ENCODE measurements at places on chromosomes 7 and 10.

- no peak for DNase-seq
Measured at GRCh38 chr7:106535234-106535932, 125.6 kb downstream of the CCDC71L start.

- no peak for DNase-seq
Measured at GRCh38 chr10:95841661-95842498, 65.9 kb upstream of the CC2D2B start.

- peak; percentile 75 for DNase-seq
Measured at GRCh38 chr7:15015545-15016314, 113.2 kb upstream of the DGKB start.

- no peak for DNase-seq
Measured at GRCh38 chr10:71005337-71006305, 117.3 kb upstream of the PCBD1 start.

DNA sequence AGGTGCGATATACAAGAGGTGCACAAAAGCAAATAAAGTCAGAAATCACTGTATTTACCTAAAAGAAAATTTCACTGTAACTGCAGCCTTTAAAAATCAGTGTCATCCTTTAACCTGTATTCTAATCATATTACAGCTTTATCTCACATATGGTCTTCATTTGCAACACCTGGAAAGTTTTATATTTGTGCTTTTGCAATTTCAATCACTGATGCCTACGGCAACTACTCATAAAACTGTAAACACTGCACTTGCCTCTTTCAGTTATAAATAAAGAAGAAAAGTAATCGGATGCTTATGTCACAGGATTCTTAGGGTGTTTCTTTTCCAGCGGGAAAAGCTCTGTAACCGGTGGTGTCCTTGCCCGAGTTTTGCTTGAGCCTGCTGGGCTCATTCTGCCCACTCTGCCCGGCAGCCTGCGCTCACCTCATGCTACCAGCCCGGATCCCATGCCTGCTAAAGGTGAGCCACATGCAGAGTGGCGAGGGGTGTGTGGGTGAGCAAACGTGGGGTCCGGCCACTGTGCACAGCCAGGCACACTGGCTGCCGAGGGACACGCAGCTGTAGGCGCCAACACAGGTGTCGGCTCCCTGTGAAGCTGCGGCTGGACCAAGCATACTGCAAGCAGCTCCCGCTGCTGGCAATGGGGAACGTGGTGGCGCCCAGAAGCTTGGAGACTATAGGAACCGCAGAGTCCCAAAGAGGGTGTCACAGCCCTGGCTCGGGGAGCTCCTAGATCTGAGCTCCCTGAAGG is 56.3 kb upstream of the ABCB5 start:
- DNase-seq, result no peak

GRCh38 chr7:44383566-44383965 is 58.2 kb upstream of the CAMK2B start:
- DNase-seq, result no peak

DNA sequence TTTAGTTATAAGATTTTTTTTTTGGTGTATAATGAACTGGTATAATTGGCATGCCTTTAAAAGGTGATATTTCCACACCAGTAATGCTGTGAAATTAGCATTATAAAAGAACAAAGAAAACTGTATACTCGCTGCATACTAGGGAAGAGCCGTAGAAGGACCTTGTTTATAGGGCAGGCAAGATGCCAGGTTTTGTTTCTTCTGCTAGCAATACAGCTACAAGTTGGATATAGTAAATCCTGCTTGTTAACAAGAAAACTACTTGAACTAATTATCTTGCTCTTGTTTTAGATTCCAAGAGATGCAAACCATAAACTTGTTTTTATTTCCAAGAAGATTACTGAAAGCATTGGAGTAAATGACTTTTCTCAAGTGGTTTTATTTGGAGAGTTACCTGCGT is 1.9 kb downstream of the DNAH11 start:
- DNase-seq, result no peak

DNA sequence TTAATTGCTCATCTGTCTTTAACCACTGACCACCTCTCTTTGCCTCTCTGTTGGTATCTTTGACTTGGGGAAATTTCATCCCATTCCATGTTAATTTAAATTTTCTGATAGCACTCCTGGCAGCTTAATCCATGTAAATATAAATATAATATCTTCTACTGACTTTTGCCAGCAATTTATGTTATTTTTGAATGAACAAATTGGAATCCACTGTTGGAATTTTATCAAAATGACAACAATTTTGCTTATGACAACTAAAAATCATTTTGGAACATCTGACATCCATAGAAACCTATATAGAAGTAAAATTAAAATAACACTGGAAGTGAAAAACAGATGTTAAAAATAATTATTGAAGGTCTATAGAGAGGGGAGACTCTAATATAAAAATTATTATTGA is 176.5 kb upstream of the AKR1E2 start:
- no peak for DNase-seq

- no peak for DNase-seq
Measured at GRCh38 chr7:40645197-40645596, 510.4 kb downstream of the SUGCT start.

DNA sequence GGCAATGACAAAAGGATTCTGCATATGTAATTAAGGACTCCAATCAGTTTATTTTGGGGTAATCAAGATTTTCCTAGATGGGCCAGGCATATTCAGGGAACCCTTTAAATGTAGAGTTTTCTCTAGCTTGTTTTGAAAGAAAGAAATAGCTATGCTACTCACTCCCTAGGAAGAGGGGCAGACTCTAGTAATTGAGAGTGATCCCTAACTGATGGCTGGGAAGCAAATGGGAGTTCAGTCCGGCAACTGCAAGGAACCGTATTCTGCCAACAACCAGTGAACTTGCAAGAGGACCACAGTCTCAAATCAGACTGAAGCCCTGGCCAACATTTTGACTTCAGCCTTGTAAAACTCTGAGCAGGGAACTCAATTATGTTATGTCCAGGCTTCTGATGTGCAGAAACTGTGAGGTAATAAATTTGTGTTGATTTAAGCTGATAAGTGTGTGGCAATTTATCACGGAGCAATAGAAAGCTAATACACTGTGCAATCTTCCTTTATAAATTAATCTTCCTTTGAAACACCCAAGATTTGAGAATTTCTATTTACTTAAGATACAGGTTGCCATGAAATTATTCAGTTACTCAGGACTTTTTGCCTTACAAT is 14.0 kb downstream of the AOAH start:
- peak; percentile 12 for DNase-seq

DNA sequence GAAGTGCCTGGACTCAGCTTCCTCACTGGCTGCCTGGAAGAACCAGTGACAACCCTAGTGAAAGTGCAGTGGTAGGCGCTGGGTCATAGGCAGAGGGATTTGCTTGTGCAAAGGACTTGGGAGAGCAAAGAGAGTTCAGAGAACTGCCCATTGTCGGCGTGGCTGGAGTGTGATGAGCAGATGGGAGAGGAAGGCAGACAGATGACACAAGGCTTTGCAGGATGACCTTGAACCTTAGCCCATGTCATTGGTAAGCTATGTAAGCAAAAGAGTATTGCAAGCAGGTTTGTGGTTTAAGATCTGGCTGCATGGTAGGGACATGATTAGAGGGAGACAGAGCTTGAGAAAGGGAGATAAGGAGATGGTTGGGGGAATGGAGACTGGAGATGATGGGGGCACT is 35.3 kb upstream of the NOBOX start:
- no peak for DNase-seq

DNA sequence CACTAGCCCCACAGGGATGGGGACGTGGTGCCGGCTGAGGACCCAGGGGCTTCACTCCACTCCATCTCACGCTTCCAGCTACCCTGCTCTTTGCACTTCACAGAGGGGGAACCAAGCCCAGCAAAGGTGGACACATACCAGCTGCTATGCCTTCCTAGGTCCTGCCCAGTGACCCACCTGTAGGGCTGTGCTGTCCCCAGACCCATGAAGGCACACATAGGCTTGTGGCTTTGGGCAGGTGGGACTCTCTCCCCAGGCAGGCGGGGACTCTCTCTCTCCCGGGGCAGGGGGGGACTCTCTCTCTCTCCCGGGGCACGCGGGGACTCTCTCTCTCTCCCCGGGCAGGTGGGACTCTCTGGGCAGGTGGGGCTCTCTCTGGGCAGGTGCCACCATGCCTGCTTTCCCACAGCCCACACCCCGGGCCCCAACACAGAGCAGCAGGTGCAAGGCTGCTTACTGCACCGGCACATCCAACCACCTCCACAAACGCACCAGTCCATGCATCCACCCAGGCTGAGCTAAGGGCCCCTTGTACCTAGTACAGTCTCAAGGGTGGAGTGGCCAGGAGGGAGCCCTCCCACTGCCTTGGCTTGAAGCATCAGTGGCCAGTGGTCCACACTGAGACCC is 13.8 kb upstream of the GPR146 start:
- DNase-seq, result no peak

DNA sequence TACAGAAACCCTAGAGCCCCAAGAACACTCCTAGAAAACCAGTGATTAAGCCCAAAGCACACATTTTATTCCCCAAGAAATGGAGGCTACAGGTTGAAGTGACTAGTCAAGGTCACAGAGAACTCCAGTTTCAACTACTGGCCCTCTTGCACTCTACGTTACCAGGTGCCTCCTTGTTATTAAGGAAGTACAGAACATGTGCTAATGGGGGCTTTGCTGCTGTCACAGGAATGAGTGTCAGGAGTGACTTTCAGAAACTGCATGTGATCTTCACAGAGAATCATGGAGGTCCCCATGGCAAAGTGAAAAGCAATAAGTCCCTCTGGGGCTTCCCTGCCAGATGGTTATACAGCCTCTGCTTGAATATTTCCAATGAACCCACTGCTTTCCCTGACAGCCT is 19.3 kb downstream of the JAZF1 start:
- DNase-seq, result no peak

DNA sequence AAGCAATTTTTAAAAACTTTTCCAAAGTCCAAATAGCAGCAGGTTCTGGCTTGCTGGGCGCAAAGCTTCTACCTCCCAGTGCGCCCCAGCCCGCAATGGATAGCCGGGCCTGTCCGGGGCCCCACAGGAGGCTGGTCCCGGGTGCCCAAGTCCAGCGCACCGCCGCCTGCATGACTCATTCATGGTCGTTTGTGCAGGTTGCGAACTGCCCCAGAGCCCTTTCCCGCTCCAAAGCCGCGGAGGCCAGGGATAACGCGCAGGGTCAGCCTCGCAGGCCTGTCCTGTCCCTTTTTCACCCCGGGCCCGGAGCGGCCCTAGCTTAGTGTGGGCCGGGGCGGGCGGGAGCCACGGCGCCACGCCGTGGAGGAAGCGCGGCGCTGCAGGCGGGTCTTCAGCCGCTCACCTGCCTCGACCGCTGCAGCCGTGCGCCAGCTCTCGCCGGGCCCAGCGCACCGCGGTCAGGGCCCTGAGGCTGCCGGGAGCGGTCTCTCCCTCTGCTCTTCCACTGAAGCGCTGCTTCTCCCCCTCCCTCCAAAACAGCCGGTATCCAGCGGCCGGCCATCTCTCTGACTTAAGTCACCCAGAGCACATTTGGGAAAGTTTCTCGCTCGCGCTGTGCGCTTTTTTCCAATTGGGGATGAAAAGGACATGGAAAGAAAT is 1.7 kb upstream of the EGR2 start:
- no peak for DNase-seq

DNA sequence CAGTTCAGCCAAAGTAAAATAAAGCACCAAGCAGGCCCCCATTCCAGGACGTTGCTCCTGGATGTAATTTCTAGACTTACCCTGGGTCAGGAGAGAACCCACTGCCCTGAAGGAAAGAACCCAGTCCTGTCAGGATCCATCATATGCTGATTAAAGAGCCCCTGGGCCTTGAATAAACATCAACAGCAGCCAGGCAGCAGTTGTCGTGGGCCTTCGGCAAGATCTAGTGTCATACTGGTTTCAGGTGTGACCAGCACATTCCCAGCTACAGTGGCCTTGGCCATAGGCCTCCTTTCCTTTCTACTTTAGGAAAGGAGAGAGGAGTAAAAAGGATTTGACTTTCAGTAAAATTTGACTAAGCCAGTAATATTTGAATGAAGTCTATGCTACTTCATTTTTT is 289.1 kb upstream of the CACNA2D1 start:
- no peak for DNase-seq

DNA sequence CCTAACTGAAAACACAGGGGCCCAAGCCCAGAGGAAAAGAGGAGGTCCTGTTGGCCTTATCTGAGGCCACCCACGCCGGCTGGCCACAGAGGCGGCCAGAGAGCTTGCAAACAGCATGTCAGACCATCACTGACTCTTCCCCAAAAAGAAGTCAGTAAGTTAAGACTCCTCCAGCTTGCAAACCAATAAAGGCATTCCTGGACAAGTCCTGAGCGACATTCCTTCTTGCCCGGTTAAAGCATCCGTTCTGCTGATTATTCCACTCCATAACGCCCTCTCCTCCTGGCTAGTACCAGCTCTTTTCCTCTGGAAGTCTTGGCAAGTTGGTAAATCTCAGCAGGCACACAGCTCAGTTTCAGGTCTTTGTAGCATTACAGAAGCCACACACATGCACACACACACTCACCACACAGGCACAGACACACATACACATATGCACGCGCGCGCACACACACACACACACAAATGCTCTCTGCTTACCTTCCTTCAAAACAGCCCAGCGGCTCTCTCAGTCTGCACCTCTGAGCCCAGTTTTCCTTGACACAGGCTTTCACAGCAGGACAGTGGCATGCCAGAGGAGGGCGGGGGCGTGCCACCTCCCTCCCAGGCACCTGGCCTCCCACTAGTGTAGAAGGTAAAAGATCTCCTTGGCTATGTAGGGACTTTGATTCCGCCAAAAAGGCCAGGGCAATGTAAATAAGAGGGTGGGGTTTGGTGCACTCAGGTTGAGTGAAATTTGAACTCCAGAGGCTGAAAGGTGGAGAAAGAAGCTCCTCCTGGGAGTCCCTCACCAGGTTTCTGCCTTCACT is 201.4 kb downstream of the TNS3 start:
- peak; percentile 35 for DNase-seq

DNA sequence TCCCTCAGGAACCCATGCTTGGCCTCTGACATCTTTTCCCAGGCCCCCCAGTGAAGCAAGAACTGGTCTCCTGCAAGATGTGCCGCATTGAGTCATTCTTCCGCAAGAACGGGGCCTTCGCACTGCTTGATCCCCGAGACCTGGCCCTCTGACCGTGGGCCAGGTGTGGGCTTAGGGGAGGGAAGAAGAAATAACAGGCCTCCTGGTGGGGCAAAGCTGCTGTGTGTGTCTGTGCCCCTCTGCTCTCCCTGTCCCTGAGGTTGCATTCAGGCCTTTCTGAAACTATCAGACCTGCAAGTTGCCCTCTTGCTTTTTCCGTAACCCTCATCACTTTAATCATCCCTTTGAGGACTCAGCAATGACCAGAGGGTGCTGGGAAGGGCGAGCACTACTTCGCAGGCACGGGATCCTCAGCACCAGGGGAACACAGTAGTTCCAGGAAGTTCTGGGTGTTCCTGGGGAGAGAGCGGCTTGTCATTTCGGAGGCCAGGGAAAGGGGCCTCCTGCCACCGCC is 6.0 kb downstream of the ATP6V1F start:
- DNase-seq, result no peak

DNA sequence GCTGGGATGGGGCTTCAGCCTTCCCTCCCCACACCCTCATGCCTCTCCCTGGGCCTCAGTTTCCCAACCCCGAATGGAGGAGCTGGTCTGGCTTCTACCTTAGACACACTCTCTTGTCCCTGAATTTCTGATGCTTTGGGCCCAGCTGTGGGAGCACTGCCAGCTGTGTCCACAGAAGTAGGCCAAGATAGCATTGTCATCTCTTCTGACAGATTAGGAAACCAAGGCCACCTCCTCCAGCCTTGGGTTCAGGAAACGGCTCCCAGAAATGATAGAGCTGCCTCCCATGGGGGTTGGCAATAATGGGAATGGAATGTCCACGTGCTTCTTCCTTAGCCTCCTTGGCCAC is 1.3 kb downstream of the PPIF start:
- DNase-seq, result no peak

GRCh38 chr7:24283897-24284698 is at the start of gene NPY:
TSS of gene NPY (plus strand) at chr7:24284190. CDS start at chr7:24285241, 1,051 bp downstream.
- no peak for DNase-seq

- DNase-seq, result no peak
Measured at GRCh38 chr10:124308811-124309210, 109.9 kb downstream of the OAT start.

All from iPS DF 19.7 (cell line).